ENCODE measurements at places on chromosomes 2 and 18. TPM values are rescaled to one million over a fixed set of nuclear protein-coding genes. Genes with fewer than 3 reads are reported as not detected.

Gene NT5C1B
- not detected for total RNA-seq

Gene PIKFYVE
- total RNA-seq = 43.5 TPM

Gene DCC
- total RNA-seq = not detected

Gene STAT4
- total RNA-seq = 60.0 TPM

Gene HOXD3
- not detected for total RNA-seq

Gene GAL3ST2
- 1.1 TPM for total RNA-seq

Gene DUSP2
- 566 TPM for total RNA-seq

Gene GRHL1
- total RNA-seq = 1.8 TPM

DNA sequence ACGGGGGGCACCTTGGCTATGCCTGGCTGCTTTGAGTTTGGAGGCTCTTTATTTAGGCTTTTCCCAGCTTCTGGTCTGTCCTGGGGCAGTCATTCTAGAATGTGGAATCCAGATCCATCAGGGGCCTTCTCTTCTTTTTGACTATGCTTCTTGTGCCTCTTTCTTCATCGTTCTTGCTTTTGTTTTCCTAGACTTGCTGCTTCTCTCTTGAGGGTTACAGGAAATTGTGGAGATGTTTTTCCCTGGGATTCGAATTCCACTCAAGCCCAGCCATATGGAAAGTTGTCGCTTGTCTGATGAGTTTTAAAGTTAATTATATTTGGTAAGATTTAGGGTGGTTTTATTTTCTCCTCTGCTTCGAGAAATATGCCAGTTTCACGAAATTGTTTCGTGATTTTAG is 2.4 kb downstream of the GLI2 start:
- no peak for DNase-seq

GRCh38 chr2:54546518-54546917 is 90.4 kb downstream of the SPTBN1 start:
- DNase-seq = no peak

DNA sequence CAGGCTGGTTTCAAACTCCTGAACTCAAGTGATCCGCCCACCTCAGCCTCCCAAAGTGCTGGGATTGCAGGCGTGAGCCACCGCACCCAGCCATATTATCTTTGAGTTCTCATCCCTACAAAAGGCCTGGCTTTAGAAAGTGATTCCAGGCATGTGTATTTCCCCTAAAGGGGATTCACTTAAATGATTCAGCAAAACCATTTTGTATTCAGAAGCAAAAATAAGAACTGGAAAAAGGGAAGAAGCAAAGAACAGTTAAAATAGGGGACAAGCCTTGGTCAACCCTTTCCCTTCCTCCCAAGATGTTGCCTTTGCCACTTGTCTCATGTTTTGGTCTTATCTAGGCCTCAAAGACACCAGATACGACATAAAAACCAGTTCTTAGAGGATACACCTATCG is 10.5 kb downstream of the TM4SF20 start:
- no peak for DNase-seq

- no peak for DNase-seq
These were observed 75.8 kb downstream of the SDC1 start for GRCh38 chr2:20148923-20149702.

DNA sequence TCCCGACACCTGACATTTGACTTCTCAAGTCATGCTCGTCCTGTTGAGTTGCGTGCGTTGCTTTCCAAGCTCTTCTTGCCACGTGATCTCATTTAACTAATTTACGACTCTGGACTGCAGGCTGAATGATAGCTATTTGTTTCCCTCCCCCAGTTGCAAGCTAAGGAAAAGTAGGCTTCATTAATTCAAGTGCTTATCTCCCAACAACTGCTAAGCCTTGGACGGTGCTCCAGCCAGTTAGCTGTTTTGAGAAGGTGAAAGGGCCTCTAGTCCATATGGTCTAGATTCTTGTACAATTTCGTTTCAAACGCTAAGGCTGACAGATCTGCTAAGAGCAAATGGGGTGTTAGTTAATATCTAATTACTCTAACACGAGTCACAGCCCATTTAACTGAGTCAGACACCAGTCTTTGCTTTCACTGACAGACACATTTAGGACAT is 21.1 kb downstream of the GPR45 start:
- DNase-seq = no peak

GRCh38 chr2:238127165-238128060 is 11.1 kb upstream of the KLHL30 start:
- DNase-seq = no peak

GRCh38 chr18:58694720-58695468 is 23.6 kb downstream of the MALT1 start:
- DNase-seq = no peak

GRCh38 chr18:68666381-68666780 is 48.5 kb downstream of the TMX3 start:
- no peak for DNase-seq

DNA sequence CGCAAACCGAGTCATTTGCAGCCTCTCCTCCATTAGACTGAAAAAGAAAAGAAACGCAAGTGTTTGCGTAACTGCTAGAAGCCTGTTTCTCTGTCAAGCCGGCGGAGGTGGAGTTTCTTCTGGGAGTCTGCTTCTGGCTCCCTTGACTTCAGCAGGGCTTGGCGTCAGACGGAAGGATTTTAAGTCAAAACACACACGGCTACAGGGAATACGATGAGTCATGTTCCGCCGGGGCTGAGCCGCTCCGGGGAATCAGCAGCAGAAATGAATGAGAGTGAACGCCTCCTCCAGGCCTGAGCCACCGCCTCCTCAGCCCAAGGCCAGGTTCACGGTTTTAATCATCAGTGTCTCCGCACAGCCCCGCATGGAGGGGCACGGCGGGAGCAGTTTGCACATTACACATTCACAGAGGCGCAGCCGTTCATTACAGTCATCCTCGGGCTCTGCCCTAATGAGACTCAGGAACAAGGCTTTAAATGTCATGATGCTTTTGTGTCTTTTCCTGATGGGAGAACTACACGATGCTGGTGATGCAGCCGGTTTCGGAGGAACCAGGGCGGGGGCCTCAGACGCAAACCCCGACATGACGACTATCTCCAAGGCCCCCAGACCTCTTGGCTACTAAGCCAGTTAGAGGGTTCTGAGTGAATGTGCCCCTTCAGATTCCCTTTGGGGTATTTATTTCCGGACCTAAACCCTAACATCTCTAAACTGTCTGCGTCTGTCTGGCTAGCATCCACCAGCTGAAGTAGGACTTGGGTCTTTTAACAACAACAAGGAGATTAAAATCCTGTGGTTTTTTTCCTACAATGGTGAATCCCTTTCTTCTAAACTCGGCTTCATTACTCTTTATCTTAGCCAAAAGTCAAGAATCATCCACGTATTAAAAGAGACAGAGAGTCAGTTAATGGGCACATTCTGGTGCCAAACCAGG is 11.1 kb upstream of the SCG2 start:
- no peak for DNase-seq

- DNase-seq = no peak
These were observed 362.6 kb downstream of the RIT2 start for GRCh38 chr18:42752916-42753315.

DNA sequence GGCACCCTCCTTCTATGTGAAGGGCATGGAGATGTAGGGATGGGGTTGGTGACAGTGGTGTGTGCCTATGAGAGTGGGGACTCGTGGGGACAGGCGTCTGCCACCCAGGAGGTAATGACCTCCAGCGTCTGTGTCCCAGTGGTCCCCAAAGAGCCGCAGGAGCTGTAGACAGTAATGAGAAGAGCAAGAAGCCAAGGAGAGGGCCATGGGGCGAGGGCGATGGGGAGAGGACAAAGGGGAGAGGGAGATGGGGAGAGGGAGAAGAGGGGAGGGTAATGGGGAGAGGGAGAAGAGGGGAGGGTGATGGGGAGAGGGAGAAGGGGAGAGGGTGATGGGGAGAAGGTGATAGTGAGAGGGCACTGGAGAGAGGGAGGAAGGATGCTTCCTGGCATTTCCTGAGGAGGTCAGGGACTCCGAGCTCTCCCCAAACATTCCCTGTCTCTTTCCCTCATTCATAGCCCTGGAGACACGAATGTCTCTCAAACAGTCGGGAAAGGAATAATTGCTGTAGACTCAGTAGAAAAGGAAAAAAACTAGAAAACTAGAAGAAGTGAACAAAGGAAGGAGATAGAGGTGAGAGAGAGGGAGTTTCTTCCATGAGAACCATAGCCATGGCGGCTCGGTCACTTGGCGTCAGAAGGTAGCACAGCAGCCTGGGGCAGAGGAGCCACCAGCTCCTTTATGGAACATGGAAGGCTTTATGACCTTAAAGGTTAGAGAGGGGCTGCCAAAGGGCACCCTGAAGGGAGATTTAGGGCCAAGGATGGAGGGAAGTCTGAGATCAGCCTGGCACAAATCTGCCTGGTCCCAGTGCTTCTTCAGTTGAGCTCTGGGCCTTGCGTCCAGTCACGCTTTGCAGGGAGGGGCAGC is 39.5 kb downstream of the PSD4 start:
- no peak for DNase-seq

DNA sequence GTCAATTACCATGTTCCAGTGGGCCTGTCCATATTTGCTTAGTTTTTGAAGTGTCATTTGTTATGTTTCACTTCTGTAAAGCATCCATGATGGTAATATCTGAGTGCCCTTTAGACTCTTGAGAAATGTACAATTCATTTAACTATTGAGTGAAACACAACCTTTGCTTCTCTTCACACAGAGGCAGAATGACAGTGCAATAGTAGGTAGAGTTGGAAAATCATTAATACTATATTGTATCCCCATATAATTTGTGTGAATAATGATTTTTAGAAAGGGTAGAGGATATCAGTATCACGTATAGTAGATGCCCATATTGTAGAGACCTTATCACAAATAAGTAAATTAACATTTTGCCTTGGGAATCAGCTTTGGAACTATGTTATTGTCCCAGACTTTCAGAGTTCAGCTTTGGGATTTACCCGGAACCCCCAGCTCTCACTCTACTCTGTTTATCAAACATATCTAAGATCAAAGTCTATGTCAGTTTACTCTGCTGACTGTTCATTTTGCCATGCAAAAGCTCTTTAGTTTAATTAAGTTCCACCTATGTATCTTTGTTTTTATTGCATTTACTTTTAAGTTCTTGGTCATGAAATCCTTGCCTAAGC is 172.7 kb upstream of the NOL4 start:
- DNase-seq = no peak

GRCh38 chr2:135913727-135914365 is 37.6 kb upstream of the MCM6 start:
- peak; percentile 78 for DNase-seq

GRCh38 chr18:72830109-72830508 is 37.7 kb downstream of the NETO1 start:
- no peak for DNase-seq

DNA sequence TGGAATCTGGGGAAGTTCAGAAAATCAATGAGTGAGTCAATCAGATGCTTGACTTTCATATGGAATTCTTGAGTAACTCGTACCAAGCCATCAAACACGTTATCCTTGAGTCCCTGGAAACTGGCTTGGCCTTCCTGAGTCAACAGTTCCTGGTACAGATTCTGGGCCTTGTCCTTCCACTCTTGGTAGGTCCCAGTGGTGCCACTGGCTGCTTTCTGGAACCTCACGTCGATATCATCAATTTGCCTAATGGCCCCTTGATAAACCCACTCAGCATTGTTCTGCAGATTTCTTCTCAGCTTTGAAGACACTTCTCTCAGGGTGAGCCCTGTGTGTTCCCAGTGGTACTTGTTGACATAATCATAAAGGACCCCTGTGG is 41.1 kb downstream of the APOB start:
- no peak for DNase-seq

DNA sequence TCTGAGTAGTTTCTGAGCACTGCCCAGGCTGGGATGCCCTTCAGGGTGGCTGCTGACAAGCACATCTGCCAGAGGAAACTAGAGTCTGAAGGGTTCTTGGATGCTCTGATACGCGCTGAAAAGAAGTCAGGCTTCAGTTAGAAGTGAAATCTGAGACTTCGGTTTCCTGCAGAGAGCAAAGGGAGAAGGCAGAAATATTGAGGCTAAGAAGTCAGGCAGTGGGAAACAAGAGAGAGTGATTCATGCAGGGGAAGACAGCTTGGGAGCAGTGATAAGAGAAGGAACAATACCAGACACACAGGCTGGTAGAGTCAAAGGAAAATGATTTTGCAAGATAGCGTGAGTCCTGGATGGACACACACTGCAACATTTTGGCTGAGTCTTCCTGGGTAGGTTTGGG is 51.0 kb upstream of the BOD1L2 start:
- DNase-seq = no peak

GRCh38 chr18:31274931-31275330 is 43.0 kb upstream of the DSG1 start:
- no peak for DNase-seq

GRCh38 chr2:113240915-113241911 is 37.5 kb downstream of the PAX8 start:
- DNase-seq = no peak

DNA sequence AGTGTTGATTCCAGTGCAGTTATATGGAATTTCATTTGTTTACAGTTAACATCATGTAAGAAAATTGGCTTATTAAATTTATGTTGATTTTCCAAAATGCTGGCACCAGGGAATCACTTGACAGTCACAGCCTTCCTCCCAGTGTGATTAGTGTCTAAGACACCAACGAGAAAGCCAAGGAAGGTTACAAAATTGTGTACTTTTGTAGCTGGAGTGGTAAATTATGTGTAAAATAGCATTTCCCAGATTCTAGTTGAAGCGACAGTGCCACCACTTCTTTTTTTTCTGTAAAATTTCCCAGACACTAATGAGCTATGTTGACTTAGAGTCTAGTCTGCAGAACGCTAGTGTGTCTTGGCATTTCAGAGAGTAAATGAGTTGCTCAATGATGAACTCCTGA is 101.3 kb downstream of the NCK2 start:
- DNase-seq = no peak
